ENCODE measurements at places on chromosomes 3 and 15.

DNA sequence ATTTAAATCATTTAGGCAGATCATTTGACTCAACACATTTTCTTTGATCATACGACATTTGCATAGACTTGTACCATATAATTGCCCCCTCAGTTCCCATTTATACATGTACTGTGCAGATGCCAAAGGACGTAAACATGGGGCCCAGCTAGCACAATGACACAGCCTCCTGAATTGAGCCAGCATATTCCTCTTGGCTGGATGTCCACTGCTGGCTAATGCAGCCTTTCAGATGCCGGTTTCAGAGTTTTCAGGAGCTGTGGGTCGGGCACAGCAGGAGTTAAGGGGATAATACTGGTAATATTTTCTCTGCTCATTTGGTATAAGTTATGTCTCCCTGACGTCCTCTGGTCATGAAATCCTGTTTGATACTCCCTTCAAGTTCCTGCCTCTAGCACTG lies 39.4 kb downstream of the KAT2B start:
- DNase-seq = no peak

GRCh38 chr3:13282986-13283876 lies 136.9 kb downstream of the NUP210 start:
- no peak for DNase-seq

DNA sequence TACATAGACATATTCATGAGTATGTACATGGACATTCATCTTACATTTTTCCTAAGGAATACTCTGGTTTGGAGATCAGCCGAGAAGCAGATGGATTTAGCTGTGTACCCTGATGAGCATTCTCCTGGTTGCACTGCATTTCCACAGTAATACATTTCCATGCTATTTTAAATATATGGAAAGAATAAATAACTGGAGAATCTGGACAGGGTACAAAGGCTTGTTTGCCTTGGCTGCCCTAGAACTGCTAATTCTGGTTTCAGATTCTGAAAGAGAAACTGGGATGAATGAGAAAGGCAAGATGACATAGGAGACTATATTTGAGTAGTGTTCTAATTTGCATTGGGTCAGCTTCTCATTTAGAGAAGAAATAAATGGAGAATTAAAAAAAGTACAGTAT lies 190.8 kb upstream of the FAM3D start:
- DNase-seq = no peak

DNA sequence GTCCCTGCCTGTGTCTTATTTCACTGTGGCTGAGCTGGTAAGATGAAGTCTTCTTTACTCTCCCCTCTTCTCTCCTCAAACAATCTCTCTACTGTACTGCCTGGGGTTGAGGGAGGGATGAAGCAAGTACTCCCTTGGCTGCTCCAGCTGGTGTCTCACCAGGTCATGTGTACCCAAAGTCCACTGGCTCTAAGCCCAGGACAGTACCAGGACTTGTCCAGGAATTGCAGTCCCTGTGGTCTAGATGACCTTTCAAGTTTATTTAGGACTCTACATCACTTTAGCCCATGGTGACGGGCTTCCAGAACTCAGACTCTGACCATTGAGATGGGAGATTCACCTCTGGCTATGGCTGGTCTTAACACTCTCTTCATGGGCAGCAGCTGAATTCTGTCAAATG lies 17.5 kb upstream of the SLC27A2 start:
- no peak for DNase-seq

DNA sequence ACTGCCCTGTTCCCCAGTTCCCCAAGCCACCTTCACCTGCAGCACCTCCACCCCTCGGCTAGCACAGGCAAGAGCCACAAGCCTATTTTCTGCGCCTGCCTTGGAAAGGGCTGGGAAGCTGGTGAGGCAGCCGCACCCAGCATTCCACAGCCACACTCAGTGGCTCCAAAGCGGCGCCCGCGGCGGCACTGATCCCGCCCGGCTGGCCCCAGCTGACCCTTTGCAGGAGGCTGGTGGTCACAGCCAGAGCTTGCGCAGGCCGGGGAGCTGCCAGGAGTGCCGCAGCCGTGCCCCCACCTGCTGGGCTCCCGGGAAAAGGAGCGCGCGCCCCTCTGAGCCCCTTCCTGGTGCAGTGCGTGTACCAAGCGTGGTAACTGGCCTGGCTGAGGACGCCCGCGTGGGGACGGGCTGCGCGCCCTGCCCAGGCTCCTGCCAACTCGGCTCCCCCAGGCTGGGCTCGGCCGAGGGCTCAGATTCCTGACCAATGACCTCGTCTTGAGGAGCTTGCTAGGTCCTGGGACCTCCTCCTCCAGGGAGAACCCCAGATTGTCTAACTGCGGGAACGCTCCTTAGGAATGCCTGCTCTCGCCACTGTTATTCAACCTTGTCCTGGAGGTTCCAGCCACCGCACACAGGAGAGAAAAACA lies 13.3 kb downstream of the GRAMD2A start:
- DNase-seq = no peak
